Mucosa of descending colon (tissue), 3 donors: ENCODE measurements at places on chromosomes 2 and 18. TPM values are rescaled to one million over a fixed set of nuclear protein-coding genes. Genes with fewer than 3 reads are reported as not detected.

GRCh38 chr2:64698668-64699444 lies 45.1 kb upstream of the SERTAD2 start:
- no peak for DNase-seq

The CCDC85A gene
- total RNA-seq: 2.7 TPM

DNA sequence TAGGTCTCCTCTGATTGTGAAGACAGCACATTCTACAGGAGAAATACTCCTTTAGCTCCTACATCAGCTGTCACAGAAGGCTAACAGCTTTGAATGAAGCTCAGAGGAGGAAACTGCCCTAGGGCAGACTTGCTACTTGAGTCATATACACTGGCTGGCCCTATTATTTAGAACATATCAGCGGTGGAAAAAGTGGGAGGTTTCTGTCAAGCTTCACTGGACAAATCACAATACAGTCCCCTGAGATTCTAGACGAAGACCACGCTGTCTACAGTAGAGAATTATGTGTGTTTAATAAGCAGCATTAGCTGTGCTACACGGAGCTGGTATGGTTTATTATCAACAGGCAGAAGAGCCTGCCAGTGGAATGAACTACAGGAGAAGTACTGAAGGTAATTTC lies 230.9 kb upstream of the FSIP2 start:
- no peak for DNase-seq

DNA sequence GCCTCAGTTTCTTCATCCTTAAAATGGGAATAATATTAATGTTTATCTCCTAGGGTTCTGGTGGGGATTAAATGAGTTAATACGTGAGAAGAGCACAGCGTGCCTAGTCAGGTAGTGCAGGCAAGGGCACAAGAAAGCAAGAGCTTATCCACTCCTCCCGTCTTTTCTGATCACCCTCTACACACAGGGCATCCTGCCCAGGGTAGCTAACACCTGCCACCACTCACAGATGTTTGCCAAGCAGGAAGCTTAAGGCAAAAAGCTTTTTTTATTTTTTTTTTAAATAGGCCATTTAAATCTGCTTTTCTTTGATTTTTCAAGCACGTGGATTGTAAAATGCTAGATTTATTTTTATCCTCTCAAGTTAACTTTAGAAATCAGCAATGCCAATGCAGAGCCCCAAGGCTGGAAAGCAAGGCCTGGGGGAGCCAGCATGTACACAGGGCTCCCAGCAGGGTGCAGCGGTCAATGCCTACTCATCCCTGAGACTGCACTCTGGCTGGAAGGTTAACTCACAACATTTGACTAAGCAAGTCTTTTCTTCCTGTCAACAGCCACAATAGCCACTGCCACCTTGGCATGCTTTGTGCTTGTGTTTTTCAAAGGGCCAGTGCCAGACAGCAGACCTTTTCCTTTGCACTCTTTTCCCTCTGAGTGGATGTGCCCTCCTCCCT lies 86.5 kb upstream of the ACAA2 start:
- no peak for DNase-seq

GRCh38 chr18:8735274-8735673 lies 29.9 kb downstream of the MTCL1 start:
- DNase-seq: no peak

GRCh38 chr2:142462306-142462705 lies 331.5 kb upstream of the LRP1B start:
- no peak for DNase-seq

- no peak for DNase-seq
These were observed 206.4 kb upstream of the ID2 start for GRCh38 chr2:8475349-8476031.

The CELF4 gene
- 0.32 TPM for total RNA-seq

The CDH2 gene
- total RNA-seq: 0.67 TPM

GRCh38 chr2:112867701-112868631 lies 31.4 kb upstream of the IL1B start:
- peak; percentile 45 for DNase-seq

GRCh38 chr18:50806208-50806616 lies 13.6 kb downstream of the MRO start:
- peak; percentile 58 for DNase-seq

GRCh38 chr2:4246364-4247131 lies 543.2 kb downstream of the DCDC2C start:
- DNase-seq: no peak

DNA sequence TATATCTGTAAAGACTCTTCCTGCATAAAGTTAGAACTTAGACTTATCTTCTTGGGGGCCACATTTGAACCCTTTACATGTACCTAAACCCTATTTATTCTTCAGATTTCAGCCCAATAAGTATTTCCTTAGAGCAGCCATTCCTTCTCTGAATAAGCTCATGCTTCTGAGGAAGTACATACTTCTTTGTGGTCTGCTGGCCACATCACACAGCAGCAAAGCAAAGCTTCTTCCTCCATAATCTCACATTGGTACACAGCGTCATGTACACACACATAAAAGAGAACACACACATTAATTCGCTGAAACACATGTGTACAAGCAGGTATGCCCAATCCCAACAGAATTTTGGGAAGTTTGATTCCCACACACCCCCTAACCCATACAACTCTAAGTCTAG lies 331.0 kb downstream of the CDH2 start:
- DNase-seq: no peak

The PSD4 gene
- 40.8 TPM for total RNA-seq

- DNase-seq: no peak
These were observed 1632.5 kb downstream of the LRP1B start for GRCh38 chr2:140498360-140498759.

- no peak for DNase-seq
These were observed 7.7 kb upstream of the MMADHC start for GRCh38 chr2:149595056-149595963.

The DSC3 gene
- 0.19 TPM for total RNA-seq

The REG3G gene
- not detected for total RNA-seq

The DSEL gene
- 2.1 TPM for total RNA-seq
